ENCODE measurements at places on chromosomes 4 and X.

DNA sequence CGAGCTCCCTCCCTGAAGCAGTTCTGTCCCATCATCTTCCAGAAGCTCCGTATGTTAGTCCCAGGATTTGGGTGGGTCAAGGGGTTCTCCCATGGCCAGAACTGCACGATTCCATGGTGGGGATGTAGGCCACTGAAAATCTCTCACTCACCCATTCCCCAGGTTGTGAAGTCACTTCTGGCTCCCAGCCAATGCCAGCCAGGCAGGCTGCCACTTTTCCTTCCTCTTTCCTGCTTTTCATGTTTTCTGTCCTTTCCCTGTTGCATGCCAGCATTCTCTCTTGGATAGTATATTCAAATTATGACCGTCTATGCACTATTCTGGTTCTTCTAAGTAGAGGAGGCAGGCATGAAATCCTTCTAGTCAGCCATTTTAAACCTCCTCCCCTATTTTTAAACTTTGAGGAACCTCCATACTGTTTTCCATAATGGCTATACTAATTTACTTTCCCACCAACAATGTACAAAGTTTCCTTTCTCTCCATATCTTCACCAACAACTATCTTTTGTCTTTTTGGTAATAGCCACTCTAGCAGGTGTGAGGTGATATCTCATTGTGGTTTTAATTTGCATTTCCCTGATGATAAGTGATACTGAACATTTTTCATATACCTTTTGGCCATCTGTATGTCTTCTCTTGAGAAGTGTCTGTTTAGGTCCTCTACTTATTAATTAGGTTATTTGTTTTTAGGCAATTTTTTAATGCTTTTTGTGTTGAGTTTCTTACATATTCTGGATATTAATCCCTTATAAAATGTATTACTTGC is 182.1 kb upstream of the TET2 start:
- no peak for DNase-seq

GRCh38 chr4:32991663-32992062 is 2271.5 kb downstream of the PCDH7 start:
- DNase-seq, result no peak

GRCh38 chr4:119894650-119895208 is 171.9 kb downstream of the MAD2L1 start:
- no peak for DNase-seq

- DNase-seq, result no peak
Observed at GRCh38 chr4:13162886-13163285, 321.3 kb downstream of the RAB28 start.

- no peak for DNase-seq
Observed at GRCh38 chr4:40699648-40700047, 50.1 kb upstream of the NSUN7 start.

- no peak for DNase-seq
Observed at GRCh38 chrX:103467156-103467555, 52.1 kb downstream of the RAB40A start.

Measured in stimulated activated CD4-positive, alpha-beta T cell treated with anti-CD3 and anti-CD28 coated beads, Interleukin-1b, Interleukin-23, amount 100 ng/mL, for 24 hours (primary cell).